ENCODE measurements at places on chromosomes 1 and 21. TPM values are rescaled to one million over a fixed set of nuclear protein-coding genes. Genes with fewer than 3 reads are reported as not detected.

HIVEP3 gene
- total RNA-seq: not detected

DNA sequence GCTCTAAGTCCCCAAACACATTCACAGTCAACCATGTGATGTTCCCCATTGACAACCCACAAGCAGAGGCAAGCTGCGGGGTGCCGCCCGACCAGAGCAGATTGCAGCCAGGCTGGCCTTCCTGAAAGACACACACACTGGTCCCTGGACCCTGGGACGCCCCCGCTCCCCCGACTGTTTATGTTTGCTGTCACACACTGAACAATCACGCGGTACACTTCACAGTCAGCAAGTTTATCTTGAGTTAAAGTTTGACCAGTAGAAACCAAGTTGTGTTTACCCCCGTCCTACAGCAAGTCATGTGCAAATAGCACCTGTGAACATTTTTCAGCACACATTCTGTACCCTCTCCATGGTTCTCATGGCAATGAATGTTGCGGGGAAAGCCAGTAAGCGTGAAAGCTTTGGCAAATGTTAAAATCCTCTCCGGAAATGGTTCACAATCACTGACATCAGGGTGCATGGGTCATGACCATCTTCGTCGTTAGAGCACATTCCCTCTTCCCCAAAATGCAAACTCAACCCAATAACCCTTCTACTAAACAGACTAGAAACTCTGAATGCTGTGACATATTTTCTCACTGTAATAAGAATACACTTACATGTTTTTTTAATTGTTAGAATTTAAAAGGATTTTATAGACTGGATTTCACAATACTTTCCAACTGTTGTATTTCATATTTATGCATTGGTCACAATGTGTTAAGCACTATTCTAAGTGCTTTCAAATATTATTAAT, 33.3 kb upstream of the IRF2BP2 start:
- peak; percentile 100 for DNase-seq

DNA sequence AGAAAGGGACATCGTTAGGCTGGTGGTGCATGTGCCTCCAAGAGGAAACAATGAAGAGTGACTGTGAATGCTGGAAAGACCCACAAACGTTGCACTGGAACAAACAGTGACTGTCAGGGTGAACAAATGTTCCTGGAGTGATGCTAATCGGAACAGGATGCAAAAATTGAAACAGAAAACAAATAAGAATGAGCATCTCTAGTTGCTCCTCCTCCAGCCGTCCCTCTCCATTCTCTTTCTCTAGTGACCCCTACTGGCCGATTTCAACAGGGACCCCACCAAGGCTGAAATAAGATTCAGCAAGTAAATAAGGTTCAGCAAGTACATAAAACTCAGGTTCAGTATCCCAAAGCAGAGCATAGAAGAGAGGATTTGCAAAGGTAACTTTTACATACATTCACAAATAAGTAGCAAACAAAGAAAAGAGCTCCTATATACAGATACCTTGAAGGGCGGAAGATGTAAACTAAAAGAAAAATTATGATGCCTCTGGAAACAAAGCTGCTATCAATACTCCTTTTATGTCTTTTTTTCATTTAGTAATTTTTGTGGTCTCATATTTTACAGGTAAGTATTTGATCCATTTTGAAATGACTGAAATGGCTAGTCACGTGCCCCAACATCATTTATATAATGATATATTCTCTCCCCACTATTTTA, 836.1 kb upstream of the ADAMTS5 start:
- no peak for DNase-seq

DNA sequence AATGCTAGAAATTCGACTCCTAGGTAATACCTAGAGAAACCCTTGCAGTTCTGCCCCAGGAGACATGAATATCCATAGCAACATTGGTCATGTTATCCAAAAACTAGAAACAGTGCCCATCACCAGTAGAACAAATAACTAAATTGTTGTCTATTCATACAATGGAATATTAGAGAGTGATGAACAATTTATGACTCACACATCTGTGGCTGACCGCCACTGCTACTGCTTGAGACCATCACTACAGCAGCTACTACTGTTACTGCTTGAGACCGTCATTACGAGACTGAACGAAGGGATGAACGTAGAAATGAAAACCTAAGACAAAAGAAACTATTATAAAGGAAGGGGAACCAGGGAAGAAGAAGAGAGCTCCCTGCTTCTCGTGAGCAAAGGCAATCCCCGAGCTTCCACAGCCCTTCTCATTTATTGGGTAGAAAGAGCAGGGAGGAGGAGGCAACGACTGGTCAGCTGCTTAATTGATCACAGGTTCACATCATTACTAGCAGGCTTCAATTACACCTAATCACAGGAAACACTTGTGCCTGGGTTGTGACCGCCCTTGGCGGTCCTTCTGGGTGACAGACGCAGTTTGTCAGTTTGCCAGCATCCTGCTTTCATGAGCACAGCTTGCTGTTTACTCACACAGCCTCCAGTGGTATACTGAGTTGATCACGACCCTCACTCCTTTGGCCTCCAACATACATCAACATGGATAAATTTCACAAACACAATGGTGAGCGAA, 14.1 kb upstream of the PADI4 start:
- DNase-seq: no peak
